NCI-H1417 treated with DMSO at 0.1 percent for 48 hours (cell line): ENCODE measurements at places on chromosomes 12 and 14.

DNA sequence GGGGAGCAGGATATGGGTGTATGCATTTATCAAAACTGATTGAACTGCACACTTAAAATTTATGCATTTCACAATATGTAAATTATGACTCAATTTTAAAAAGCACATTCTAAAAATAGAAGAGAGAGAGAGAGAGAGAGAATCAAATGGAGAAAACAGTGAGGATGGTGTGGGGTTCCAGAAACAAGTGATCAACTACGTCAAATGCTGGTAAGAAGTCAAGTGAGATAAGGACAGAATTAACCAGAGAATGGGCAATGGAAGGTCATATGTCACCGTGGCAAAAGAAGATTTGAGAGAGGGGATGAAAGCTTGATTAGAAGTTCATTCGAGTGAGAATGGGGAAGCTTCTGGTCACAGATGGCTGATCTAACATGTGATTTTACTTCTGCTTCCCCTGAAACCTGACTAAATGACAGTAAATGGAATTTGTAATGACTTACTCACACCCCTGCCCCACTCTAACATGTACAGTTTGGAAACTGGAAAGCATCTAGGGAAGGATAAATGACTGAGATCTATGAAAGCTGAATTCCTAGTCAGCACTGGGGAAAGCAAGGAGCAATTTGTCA is 276.5 kb upstream of the AMIGO2 start:
- no peak for DNase-seq

DNA sequence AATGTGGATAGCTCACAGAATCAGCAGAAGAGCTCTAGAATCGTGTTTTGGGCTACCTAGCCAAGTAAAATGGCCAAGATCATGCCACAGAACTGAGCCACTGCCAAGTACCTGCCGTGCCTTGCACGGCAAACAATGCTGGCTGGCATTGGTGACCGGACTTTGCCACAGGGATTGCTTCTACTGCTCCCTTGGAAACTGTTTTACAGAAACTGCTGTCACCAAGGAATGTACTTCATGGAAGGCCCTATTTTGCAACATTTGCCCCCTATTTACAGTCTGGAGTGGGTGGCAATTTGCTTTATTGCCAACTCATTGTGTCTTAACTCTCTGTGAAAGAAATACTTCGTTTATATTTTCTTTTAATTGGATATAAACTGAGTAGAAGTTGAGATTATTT is 49.0 kb downstream of the BORCS5 start:
- no peak for DNase-seq

DNA sequence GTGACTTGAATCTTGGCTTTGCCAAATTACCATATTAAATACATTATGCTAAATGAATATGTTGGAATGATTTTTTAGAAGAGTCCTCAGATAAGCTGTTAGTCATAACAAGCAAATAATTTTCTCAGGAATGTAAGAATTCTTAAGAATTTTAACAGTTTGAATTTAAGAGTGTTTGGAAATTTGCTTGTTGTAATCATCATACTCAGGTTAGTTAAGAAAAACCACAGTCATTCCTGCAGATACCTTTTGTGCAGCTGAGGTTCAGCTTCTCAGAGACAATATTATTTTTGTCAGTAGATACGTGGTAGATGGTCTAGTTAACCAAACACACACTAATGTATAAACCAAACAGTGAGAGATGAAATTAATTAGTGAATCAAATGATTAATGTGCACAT is 8.9 kb downstream of the WNK1 start:
- no peak for DNase-seq

DNA sequence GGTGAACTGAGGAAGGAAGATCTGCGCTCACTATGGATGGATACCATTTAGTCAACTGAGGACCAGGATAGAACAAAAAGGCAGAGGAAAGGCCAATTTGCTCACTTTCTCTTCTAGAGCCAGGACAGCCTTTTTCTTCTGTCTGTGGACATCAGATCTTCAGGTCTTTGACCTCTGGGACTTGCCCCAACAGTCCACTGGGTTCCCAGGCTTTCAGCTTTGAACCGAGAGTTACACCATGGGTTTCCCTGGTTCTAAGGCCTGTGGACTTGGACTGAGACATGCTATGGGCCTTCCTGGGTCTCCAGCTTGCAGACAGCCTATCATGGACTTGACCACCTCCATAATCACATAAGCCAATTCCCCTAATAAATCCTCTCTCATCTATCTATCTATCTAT is 232.0 kb downstream of the IPO8 start:
- no peak for DNase-seq

- no peak for DNase-seq
Observed at GRCh38 chr14:69226736-69227135, 33.2 kb upstream of the GALNT16 start.

DNA sequence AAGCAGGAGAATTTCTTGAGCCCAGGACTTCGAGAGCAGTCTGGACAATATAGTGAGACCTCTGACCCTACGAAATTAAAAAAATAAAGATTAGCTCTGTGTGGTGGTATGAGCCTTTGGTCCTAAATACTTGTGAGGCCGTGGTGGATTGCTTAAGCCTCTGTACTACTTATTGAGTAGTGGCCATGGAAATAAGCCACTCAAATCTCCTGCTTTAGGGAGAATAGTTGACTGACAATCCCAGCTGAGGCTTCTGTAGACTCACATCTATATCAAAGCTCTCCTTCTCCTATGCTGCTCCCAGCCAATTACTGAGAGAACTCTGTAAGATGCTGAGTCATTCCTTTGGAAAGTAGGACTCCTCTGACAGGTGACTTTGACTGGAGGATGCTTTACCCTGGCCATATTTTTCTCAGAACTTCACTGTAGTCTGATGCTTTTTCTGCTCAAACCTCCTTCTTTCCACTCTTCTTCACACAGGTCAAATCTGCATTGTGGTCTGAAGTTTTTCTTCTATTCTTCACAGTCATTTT is 420.2 kb downstream of the SLC6A15 start:
- DNase-seq = no peak

GRCh38 chr12:97899956-97900355 is 437.4 kb downstream of the RMST start:
- no peak for DNase-seq
